ENCODE measurements at places on chromosomes 2 and 18. TPM values are rescaled to one million over a fixed set of nuclear protein-coding genes. Genes with fewer than 3 reads are reported as not detected.

DNA sequence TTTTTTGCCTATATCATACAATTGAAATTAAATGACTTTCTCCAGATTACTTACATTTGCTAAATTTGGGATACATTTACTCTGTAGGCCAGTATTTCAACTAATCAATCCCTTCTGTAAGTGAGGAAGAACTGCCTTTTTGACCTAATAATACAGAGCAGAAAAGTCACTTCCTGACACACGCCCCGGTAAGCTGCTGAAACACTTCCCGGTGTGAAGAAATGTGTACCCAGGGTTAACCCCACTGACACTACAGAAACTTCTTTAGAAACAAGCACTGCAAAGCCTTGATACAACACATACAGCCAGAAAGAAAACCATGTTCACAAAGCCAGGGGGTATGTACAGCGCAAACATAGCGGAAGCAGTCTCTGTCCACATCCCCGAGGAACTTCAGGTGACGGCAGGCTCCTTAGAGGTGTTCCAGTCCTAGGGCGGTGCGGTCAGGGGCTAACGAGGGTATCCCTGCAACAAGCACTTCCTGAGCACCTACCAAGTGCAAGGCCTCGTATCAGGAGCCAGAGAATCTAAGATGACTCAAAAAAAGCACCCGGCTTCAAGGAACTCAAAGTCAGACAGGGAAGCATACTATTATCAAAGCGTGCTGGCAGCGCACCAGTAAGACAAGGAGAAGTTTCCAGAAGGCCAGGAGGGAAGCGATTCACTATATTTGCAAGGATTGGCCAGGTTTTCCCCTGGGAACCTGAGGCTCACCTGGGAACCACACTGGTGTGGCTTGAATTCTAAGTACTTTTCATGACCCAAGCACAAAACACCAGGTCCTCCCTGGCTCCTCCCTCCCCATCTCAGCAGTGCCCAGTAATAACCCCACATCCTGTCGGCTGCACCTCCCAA is 46.6 kb downstream of the ZNF516 start:
- H3K27me3 ChIP-seq, result no peaks in the 10 kb centered on the region
- H3K4me1 ChIP-seq, result peaks cover 67% of the 10 kb centered on the region
- H3K4me3 ChIP-seq, result no peak overlapping the region
- no peaks in the 10 kb centered on the region for H3K36me3 ChIP-seq
- H3K27ac ChIP-seq, result peak overlapping the region; percentile 93
- no peak for DNase-seq

DNA sequence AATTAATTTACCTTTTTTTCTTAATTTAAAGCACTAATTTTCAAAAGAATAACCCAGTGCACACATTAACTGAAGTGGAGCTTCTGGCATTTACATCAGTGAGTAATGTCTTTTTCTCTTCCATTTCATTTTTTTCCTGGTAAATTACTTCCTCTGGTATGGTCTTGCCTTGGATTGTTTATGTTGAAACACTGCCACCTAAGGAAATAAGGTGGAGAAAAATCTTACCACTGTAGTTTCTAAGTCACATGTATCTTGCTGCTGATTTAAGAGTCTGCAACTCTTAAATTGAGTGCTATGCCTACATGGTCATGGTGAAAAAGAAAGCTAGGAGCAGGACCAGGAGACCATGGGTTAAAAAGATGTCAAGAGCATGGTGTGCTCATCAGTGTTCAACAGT is 51.0 kb downstream of the TTC27 start:
- no peak overlapping the region for H3K27ac ChIP-seq
- H3K4me1 ChIP-seq, result no peaks in the 10 kb centered on the region
- H3K4me3 ChIP-seq, result no peak overlapping the region
- DNase-seq, result no peak
- no peaks in the 10 kb centered on the region for H3K27me3 ChIP-seq

The IAH1 gene
- total RNA-seq, result 49.9 TPM

GRCh38 chr2:43321446-43321845 is 95.0 kb upstream of the ZFP36L2 start:
- DNase-seq, result no peak
- H3K4me1 ChIP-seq, result peaks cover 18% of the 10 kb centered on the region
- no peaks in the 10 kb centered on the region for H3K36me3 ChIP-seq
- no peak overlapping the region for H3K4me3 ChIP-seq

The TNS1 gene
- total RNA-seq, result 425 TPM

- no peaks in the 10 kb centered on the region for H3K4me1 ChIP-seq
- no peaks in the 10 kb centered on the region for H3K27me3 ChIP-seq
- no peak overlapping the region for H3K4me3 ChIP-seq
- no peak for DNase-seq
- no peak overlapping the region for H3K27ac ChIP-seq
These were observed 11.9 kb downstream of the SDC1 start for GRCh38 chr2:20212871-20213503.

GRCh38 chr2:2843969-2844548 is 513.0 kb upstream of the MYT1L start:
- H3K4me3 ChIP-seq, result no peak overlapping the region
- H3K4me1 ChIP-seq, result peaks cover 12% of the 10 kb centered on the region
- H3K27me3 ChIP-seq, result no peaks in the 10 kb centered on the region
- no peak for DNase-seq

The IL36G gene
- not detected for total RNA-seq

The ZSWIM2 gene
- total RNA-seq, result not detected

DNA sequence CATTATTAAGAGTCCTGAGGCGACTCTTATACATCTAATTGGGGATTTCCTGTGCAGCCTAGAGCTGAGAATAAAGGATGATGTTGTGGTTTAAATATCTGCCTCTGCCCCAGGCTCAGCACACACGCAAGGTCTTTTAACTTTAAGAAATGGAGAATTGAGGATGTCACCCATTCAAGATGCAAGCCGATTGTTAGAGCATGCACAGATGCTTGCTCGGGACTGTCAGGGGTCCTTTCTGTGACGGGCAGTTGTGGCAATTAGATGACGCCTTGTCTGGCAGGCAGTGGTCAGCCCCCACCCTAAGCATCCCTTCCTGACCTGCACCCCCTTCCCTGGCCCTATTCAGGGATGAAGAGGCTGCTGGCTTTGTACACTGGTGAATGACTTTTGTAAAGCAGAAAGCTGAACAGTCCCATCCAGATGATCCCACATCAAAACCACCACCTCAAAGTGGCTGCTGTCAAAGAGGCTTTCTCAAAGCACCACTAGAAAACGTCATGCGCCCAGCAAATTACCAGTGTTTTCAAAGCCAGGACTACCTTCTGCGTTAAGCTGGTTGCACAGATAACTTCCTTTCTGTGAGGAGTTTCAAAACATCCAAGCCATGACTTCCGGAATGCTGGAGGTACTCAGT is 23.7 kb downstream of the FAM178B start:
- no peaks in the 10 kb centered on the region for H3K27me3 ChIP-seq
- no peaks in the 10 kb centered on the region for H3K4me1 ChIP-seq
- peak; percentile 9 for DNase-seq
- H3K27ac ChIP-seq, result no peak overlapping the region

DNA sequence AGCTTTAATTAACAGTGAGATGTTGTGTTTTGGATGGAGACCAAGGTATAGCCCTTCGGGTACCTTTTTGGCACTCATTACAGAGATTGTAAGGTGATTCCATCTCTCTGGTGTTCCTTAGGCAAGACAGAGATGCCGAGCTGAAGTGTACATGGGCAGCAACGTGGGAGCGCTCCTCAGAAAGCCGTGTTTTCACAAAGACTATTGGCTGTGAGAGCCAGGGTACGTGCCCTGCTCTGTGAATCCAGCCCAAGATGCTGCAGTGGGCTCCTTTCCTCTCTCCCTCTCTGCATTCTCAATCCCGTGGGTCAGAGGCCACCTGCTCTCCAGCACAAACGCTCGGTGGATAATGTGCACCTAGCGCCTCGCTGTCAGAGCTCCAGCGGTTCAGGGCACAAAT is 203.0 kb upstream of the EPHA4 start:
- no peak overlapping the region for H3K4me3 ChIP-seq
- H3K4me1 ChIP-seq, result no peaks in the 10 kb centered on the region
- H3K27me3 ChIP-seq, result no peaks in the 10 kb centered on the region

GRCh38 chr2:205682239-205682970 is at the start of gene NRP2:
Gene NRP2 (plus strand): TSS chr2:205682501. CDS start chr2:205683291, 790 bp downstream.
- peaks cover 4% of the 10 kb centered on the region for H3K27me3 ChIP-seq
- H3K4me3 ChIP-seq, result peak within 1 kb of the TSS; percentile 64

- DNase-seq, result no peak
- no peaks in the 10 kb centered on the region for H3K27me3 ChIP-seq
- H3K36me3 ChIP-seq, result no peaks in the 10 kb centered on the region
These were observed 23.0 kb upstream of the RTTN start for GRCh38 chr18:70228536-70228935.

GRCh38 chr18:48827291-48828193 is 123.2 kb downstream of the SMAD7 start:
- no peak for DNase-seq
- no peaks in the 10 kb centered on the region for H3K27me3 ChIP-seq
- peak overlapping the region; percentile 16 for H3K27ac ChIP-seq
- peak overlapping the region; percentile 16 for H3K4me3 ChIP-seq
- H3K4me1 ChIP-seq, result peaks cover 29% of the 10 kb centered on the region
- H3K36me3 ChIP-seq, result no peaks in the 10 kb centered on the region

The ABCG5 gene
- total RNA-seq, result not detected

DNA sequence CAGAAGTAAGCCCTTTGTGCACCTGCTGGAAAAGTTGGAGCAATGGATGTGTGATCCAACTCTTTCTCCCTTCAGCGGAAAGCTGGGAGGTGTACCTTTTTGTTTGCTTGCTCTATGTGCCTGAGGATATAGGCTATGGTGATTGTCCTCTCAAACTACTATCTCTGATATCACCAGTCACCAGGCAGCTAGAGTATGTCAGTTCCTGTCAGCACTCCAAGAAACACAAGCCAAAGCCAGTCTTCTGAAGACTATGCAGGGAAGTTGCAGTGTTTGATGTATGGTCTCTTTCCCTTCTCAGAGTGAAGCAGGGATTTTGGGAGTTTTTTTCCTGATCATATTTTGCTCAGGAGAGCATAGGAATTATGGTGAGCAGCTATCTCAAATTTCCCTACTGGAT is 146.4 kb downstream of the PTH2R start:
- H3K4me1 ChIP-seq, result no peaks in the 10 kb centered on the region
- DNase-seq, result no peak
- H3K27me3 ChIP-seq, result no peaks in the 10 kb centered on the region
- no peak overlapping the region for H3K27ac ChIP-seq

The VIL1 gene
- not detected for total RNA-seq

DNA sequence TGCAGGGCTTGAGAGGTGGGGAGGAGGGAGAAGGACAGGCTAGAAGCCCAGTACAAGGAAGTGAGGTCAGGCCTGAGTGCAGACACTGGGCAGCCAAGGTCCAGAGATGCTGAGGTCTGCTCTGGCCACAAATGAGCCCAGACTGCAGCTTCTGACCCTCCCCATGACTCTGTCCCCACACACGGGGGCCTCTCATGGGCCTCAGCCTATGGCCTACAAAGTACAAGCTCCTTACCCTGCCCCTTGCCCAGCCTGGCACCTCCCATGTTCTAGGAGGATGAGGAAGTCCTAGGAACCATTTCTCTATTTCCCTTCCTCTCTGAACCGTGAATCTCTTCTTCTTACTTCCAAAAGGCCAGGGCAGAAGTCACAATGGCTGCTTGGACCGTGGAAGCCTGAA is 193.8 kb downstream of the ANKRD30B start:
- H3K27ac ChIP-seq, result no peak overlapping the region
- H3K27me3 ChIP-seq, result no peaks in the 10 kb centered on the region
- H3K36me3 ChIP-seq, result no peaks in the 10 kb centered on the region
- no peaks in the 10 kb centered on the region for H3K4me1 ChIP-seq

DNA sequence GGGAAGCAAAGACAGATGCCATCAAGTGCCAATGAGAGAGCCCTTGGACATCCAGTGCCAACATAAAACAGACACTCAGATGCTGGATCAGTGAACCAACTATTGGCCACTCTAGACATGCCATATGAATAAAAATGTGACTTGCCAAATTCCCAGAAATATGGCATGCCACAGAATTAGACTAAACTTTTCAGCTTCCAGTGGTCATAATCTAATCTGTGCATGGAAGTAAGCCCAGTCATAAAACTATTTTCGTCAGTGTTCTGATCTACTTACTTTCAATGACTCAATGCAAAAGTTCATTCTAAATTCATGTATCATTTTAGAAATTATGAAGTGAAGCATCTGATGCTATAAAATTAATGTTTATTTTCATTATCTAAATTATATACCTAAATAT is 1506.2 kb upstream of the NXPH2 start:
- no peaks in the 10 kb centered on the region for H3K27me3 ChIP-seq
- no peaks in the 10 kb centered on the region for H3K4me1 ChIP-seq
- H3K36me3 ChIP-seq, result no peaks in the 10 kb centered on the region
- H3K4me3 ChIP-seq, result no peak overlapping the region

The UGT1A4 gene
- not detected for total RNA-seq

DNA sequence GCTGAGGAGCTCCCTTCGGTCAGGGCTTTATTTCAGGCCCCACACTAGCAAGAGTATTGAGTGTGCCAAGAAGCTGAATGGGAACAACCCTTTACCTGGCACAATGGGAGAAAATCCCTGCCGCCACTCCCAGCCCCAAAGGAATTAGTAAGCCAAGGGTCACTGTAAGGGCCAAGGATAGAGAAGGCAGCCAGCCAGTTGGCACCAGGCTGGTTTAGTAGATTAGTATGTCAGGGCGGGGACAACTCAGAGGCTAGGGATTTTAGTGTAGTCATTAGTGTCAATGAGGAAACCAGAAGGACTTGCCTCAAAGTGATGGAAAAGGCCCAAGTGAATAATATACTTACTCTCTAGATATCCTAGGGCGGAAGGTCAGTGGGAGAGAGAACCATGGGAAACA is 34.9 kb upstream of the CYP26B1 start:
- H3K4me1 ChIP-seq, result no peaks in the 10 kb centered on the region
- peaks cover 22% of the 10 kb centered on the region for H3K36me3 ChIP-seq
- no peak overlapping the region for H3K27ac ChIP-seq
- no peaks in the 10 kb centered on the region for H3K27me3 ChIP-seq

The TSPYL6 gene
- not detected for total RNA-seq

The FER1L5 gene
- not detected for total RNA-seq

The GNAL gene
- 16.6 TPM for total RNA-seq

GRCh38 chr2:82411071-82411470 is 2048.0 kb downstream of the SUCLG1 start:
- H3K27me3 ChIP-seq, result no peaks in the 10 kb centered on the region
- DNase-seq, result no peak
- H3K4me1 ChIP-seq, result no peaks in the 10 kb centered on the region
- no peak overlapping the region for H3K27ac ChIP-seq
- no peaks in the 10 kb centered on the region for H3K36me3 ChIP-seq

GRCh38 chr2:19380532-19380931 is 22.1 kb upstream of the OSR1 start:
- no peak overlapping the region for H3K4me3 ChIP-seq
- no peak for DNase-seq
- no peaks in the 10 kb centered on the region for H3K4me1 ChIP-seq
- no peak overlapping the region for H3K27ac ChIP-seq
- H3K27me3 ChIP-seq, result no peaks in the 10 kb centered on the region
- no peaks in the 10 kb centered on the region for H3K36me3 ChIP-seq

The SKOR2 gene
- total RNA-seq, result not detected

The MATN3 gene
- 0.15 TPM for total RNA-seq

The ITGA6 gene
- 44.9 TPM for total RNA-seq
